Activated naive CD4-positive, alpha-beta T cell treated with anti-CD3 and anti-CD28 coated beads, Interleukin-2, amount 50 U/mL, for 16 hours (primary cell): ENCODE measurements at places on chromosomes 3 and 15.

GRCh38 chr3:42005401-42005800, 43.5 kb upstream of the ULK4 start:
- DNase-seq: no peak

GRCh38 chr15:42404461-42405235, 45.3 kb downstream of the CAPN3 start:
- no peak for DNase-seq

GRCh38 chr3:115418583-115418982, 204.7 kb upstream of the GAP43 start:
- DNase-seq: no peak

GRCh38 chr15:70400766-70401541, 303.2 kb upstream of the TLE3 start:
- no peak for DNase-seq

DNA sequence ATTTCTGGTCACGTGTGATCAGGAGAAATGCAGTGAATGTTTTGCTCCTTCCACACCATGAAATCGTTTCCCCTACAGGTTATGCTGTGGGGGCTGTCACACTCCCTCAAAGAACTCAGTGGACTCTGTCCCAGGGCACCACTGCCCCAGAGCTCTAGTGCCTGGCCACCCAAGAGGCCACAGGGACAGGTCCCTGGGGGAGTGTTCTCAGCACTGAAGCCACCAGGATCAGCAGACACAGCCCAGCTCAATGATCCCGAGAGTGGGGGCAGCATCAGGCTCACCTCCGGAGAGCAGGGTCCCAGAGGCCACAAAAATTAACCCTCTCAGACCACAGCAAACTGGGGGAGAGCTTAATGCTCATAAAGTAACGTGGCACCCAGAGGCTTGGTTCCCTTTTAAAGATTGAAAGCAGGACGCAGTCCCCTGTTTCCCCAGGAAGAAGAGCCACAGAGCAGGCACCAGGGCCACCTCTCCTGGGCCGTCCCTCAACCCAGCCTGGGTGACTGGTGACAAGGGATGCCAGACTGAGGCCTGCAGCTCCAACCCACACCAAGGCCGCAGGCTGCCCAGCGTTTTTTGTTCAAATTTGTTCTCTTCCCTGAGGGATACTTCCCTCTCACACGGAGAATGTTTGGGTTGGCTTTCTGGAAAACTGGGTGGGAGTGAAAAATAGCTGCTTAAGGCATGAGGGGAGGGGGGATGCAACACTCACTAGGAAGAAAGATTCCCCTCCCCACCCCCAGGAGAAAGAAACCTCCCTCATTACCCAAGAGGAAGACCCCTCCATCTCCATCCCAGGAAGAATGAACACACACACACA, 123.3 kb upstream of the IGF1R start:
- DNase-seq: no peak

DNA sequence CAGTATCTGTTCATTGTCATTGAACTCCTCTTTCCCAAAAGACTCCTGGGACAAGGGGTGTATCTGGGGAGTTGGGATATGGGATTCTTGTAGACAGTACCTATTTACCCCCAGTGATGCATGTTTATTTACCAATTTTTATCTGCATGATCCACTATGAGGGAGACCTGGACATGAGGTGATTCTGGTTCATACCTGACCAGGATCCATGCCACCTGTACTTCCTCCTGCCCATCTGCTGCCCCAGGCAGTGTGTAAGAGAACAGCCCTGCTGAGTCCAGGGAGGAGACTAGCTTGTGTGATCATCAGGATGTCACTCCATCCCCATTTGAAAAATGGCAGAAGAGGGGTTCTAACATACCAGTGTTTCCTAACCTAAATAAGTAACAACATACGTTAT, 3.1 kb upstream of the TPRG1 start:
- no peak for DNase-seq

- no peak for DNase-seq
Measured at GRCh38 chr15:47750030-47750739, 32.9 kb downstream of the SEMA6D start.

GRCh38 chr3:100984308-100984707, 8.9 kb downstream of the ABI3BP start:
- DNase-seq: no peak

- DNase-seq: no peak
Measured at GRCh38 chr15:65414841-65415621, 7.7 kb downstream of the IGDCC4 start.

DNA sequence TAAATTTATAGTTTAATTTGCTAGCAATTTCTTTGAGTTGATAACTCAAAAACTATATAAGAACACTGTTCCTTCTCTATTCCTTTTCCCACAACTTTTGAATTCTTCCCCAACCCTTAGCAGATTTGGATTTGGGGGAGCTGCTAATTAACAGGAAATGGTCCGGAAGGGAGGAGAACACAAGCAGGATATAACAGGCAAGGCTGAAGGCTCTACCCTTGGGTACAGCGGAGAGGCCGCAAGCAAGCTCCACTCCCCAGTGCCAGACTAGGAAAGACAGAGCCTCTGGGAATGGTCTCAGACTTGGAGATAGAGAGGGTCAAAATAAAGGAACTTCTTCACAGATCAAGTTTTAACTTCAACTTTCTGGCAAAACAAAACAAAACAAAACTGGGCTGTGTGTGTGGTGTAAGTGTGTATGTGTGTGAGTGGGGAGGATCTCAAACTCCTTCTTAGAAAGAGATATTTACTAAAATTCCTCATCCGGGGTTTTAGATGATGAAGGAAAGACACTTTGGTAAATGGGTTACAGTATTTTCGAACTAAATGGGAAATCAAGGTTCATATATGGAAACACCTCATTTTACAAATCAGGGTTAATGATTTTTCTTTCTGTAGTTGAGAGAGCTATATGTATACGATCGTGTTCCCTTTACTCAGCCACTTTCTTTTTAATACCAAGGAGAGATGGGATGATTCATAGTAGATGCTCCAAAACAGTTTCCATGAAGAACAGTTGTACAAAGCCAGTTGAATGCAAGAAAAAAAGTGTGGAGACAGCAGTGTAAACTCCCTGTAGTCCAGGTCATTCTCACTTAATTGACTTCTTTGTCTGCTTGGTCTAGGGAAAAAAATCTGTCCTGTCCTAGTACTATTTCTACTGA, 161.1 kb downstream of the TP63 start:
- no peak for DNase-seq

- DNase-seq: no peak
Measured at GRCh38 chr3:67614195-67614594, 40.2 kb downstream of the SUCLG2 start.

DNA sequence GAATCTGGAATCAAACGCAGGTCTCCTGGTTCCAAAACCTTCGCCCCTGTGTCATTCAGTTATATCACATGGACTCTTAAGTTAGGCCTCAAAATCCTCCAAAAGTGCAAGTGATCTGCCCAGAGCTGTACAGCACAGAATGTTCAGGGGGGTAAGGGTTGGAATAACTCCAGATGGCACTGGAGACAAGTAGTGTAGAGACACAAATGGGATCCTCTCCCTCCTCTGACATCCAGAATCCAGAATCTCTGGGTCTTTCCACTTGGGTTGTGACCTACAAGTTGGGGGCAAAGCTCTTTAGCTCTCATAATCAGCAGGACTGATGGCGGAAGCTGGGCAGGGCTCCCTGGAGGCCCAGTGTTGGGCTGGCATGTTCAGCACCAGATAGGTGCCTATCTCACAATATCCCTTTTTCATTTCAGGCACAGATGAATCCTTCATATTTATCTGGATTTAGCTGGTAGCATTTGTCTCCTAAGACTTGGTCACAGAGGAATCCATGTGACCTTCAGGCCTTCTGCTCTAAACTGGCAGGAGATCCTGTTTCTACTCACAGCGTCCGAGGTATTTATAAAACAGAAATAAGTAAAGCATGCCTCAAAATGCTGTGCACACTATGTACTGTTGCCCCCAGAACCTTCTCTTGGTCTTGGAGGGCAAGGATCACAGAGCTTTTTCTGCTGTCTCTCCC, 15.4 kb downstream of the ABHD2 start:
- no peak for DNase-seq

DNA sequence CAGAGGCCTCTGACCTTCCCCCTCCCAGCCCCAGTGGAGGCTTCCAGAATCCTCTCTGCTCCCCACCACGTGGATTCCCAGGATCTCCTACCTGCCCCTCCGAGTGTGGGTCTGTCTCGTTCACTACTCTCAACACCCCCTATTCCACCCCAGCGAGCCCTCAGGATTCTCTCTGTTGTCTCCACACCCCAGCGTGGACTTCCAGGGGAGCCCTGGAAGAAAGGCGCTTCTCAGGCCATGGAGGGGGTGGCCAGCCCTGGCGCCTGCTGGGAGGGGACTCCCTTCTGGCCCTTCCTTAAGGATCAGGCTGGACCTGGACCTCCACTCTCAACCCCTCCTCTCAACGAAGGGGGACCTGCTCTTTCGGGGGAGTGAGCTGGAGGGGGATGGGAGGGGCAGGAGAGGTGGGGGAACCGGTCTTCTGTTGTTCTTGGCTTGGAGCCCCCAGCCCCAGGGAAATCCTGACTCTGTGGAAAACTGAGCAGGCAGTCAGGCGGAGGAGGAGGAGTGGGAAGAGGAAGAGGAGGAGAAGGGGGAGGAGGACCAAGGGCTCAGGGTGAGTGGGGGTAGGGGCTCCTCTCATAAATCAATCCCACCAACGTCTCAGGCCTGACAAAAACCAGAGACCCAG, 32.9 kb downstream of the EPHB3 start:
- no peak for DNase-seq

- DNase-seq: no peak
Measured at GRCh38 chr3:13078163-13078905, 5.1 kb upstream of the IQSEC1 start.

GRCh38 chr3:101081999-101082398, 88.8 kb upstream of the ABI3BP start:
- DNase-seq: no peak

- peak; percentile 44 for DNase-seq
Measured at GRCh38 chr15:69713726-69714559, 261.3 kb downstream of the RPLP1 start.

- DNase-seq: no peak
Measured at GRCh38 chr3:155516439-155516838, 223.0 kb upstream of the STRIT1 start.

DNA sequence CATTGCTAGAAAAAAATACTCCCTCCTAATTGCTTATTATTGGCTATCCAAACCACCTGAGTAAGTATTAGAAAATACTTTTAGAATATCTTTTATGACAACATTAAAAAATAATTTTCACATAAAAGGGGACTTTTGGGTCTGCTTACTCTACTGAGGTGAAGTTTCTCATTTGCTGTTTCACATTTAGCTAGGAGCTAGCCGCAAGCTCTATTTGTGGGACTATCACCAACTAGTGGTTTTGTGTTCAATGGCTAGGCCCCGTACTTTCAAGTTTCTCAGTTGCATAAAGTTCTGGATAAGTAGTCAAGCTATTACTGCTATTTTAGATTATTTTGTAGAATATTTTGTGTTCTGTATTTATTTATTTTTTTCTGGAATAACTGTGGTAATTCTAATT, 244.2 kb upstream of the SLITRK3 start:
- DNase-seq: no peak

GRCh38 chr15:27456807-27457206, 485.8 kb downstream of the GABRG3 start:
- DNase-seq: no peak

- no peak for DNase-seq
Measured at GRCh38 chr15:87656372-87656771, 600.2 kb downstream of the NTRK3 start.

DNA sequence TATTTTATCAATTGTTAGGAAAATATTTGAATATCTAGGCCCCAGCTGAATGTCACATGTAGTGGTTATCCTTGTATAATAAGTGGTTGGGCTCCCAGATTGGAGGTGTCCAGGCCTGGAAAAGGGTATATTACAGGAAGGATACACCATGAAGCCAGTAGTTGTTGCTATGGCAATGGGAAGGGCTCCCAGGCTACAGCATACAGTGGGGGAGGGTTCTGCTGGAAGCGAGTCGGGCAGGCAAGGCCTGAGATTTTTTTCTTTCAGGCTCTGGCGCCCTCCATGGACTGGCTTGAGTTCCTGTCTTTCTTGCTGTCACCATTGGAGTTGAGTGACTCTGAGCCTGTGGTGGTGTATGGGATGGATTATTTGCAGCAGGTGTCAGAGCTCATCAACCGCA, 8.9 kb downstream of the ECE2 start:
- DNase-seq: peak; percentile 25

DNA sequence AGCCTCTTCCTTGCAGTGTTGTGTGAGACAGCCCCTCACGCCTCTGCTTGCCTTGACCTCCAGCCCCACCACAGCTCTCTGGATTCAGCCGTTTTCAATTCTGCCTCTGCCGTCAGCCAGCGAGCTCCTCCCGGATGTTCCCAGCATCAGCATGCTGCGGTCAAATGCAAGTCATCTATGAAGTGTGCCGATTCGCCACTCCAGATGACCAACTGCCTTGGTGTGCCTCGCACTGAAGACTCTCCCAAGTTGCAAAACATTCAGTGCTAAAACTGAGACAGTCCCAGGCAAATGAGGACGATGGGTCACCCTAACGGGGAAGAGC, 30.6 kb upstream of the RASA2 start:
- DNase-seq: no peak

- DNase-seq: no peak
Measured at GRCh38 chr15:85766001-85766831, 28.5 kb downstream of the KLHL25 start.

DNA sequence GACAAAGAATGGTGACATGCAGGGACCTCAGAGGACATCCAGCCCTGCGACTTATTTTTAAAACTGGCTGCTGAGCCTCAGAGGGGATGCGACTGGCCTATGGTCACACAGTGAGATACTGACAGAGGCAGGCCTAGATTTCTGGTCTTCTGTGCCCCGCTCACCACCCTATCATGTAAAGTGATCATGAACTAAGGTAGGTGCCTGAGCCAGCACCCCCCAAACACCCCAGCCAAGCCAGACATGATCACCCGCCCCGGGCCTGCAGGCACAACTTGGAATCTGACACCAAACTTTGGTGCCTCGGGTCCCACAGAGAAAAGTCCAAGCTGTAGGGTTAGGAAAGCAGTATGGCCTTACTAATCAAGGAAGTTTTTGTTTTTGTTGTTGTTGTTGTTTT, 33.9 kb upstream of the HHATL start:
- no peak for DNase-seq

- no peak for DNase-seq
Measured at GRCh38 chr3:165346503-165346902, 150.3 kb upstream of the SLITRK3 start.

- no peak for DNase-seq
Measured at GRCh38 chr15:22939652-22940061, 40.5 kb downstream of the CYFIP1 start.

- DNase-seq: no peak
Measured at GRCh38 chr3:69292959-69293574, 92.8 kb downstream of the FRMD4B start.

- DNase-seq: no peak
Measured at GRCh38 chr3:184945886-184946625, 134.1 kb downstream of the VPS8 start.

DNA sequence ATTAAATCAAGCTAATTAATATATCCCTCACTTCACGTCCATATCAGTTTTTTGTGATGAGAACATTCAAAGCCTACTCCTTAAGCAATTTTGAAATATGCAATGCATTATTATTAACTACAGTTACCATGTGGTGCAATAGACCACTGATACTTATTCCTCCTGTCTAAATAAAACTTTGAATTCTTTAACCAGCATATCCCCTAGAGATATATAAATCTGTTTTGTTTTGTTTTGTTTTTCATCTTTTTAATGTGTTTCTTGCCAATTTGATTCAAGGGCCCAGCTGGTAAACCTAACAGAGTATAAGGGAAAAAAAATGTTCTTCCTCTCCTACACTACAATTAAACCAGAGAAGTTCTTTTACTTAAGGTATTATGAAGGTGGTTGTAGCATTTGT, 524.2 kb downstream of the NAALADL2 start:
- DNase-seq: no peak

- DNase-seq: no peak
Measured at GRCh38 chr3:5309602-5310001, 122.1 kb downstream of the EDEM1 start.
